ENCODE measurements at places on chromosomes 12 and 14.

GRCh38 chr14:24710403-24711112, 76.6 kb upstream of the GZMB start:
- peak; percentile 41 for DNase-seq

- DNase-seq = no peak
These were observed 46.0 kb upstream of the STK38L start for GRCh38 chr12:27198036-27198435.

GRCh38 chr12:103021538-103022218, 64.2 kb downstream of the ASCL1 start:
- DNase-seq = no peak

DNA sequence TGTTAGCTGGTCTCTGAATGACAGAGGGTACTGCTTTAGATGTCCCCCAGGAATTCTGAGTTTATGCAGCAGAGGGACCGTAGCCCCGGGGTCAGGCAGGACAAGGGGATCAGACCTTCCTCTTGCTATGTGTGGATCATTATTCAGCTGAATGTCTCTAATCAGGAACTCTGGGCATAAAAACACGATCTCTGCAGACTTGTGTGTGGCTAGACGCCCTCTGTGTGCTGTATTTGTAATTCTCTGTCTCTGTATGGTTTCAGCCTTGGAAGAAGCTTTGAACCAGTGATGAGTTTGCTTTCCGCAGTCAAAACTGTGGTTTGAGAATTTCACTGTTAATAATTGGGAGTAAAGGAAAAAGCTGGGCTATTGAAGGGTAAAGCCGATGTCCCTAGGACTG, 125.3 kb downstream of the ETV6 start:
- no peak for DNase-seq

DNA sequence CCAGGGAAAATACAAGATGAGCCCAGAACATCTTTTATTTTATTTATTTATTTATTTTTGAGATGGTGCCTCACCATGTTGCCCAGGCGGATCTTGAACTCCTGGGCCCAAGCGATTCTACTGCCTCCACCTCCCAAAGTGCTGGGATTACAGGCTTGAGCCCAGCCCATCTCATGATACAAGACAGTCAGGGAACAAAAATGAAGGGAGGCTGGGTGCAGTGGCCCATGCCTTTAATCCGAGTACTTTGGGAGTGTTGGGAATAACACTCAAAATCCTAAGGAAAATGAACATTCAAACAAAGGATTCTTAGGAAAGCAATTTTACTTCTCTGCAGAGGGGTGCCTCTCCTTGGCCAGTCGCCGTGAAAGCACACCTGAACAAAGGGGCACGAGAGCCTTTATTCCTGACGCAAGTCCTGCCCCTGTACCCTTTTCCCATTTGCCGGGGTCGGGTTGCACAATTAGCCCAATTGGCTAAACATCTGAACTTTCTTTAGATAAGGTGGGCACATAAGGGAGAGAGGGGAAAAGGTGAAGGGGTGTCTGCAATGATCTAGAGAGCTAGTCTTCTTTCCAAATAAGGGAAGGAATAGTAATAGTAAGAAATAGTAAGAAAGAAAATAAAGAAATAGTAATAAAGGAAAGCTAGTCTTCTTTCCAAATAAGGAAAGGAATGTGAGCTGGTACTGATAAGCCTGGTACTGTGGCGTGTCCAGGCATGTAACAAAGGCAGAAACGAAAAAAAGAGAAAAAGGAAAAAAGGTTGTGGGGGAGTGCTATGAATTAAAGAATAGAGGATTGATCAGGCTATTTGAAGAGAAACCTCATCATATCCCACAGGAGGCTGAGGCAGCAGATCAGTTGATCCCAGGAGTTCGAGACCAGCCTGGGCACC, 13.4 kb downstream of the NCAPD2 start:
- DNase-seq = no peak

- DNase-seq = no peak
These were observed 84.4 kb downstream of the NINJ2 start for GRCh38 chr12:578748-579419.

GRCh38 chr12:51848841-51849735, 570 bp upstream of the FIGNL2 start:
- DNase-seq = no peak
